ENCODE measurements at places on chromosomes 5 and 9. TPM values are rescaled to one million over a fixed set of nuclear protein-coding genes. Genes with fewer than 3 reads are reported as not detected.
A peak's percentile ranks its signal among the peaks of the same experiment; 100 is the strongest.

DNA sequence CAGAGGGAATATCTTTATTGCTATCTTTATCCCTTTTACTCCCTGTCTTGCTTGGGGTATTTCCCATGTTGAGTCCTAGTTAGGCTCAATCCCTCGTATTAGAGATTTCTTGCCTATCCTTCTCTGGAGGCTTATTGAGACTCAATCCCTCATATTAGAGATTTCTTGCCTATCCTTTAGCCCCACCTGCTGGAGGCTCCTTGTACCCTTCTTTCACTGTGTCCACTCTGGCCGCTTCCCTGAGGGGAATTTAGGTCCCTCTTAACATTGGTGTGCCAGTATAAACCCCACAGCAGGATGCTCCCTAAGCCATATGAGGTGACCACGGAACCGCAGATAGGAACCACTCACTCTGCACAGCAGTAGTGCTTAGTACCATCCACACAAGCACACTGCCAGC, 110.7 kb upstream of the MAMDC2 start:
- DNase-seq = no peak
- H3K4me1 ChIP-seq = no peaks in the 10 kb centered on the region
- no peak overlapping the region for H3K4me3 ChIP-seq

GRCh38 chr9:87763286-87763685, 37.4 kb downstream of the CTSL start:
- H3K4me1 ChIP-seq = no peaks in the 10 kb centered on the region
- H3K27ac ChIP-seq = no peak overlapping the region
- H3K4me3 ChIP-seq = no peak overlapping the region
- no peaks in the 10 kb centered on the region for H3K36me3 ChIP-seq

Gene TEX48
- not detected for total RNA-seq

DNA sequence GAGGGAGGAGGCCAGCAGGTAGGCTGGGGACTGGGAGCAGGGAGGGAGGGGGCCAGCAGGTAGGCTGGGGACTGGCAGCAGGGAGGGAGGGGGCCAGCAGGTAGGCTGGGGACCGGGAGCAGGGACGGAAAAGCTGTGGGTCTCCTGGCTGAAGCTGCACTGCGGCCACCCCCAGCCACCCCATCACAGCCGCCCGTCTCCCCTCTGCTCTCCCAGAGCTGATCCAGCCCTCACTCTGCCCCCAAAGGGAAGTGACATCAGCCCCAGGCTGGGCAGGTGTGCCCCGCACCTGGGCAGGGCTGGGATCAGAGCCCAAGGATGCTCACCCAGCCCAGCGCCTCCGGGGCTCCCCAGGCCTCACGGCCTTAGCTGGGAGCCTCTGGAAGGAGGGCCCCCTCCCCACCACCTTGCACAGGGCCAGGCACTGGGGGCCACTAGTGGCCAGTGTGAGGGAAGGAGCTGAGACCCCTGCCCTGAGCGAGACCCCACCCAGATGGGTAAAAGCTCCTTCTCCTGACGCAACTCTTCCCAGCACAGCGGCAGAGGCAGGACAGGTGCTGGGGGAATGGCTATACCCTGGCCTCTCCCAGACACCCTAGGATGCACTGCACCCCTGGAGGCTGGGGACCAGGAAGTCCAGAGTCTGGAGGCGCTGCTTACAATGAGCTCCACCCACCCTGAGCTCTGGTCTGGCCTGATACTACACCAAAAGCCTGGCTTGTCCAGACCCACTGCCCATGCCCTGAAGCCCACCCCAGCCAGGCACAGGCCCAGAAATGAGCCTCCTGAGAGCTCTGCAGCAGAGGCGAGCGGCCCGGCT, 11.6 kb downstream of the AGPAT2 start:
- H3K4me1 ChIP-seq = peaks cover 10% of the 10 kb centered on the region
- H3K36me3 ChIP-seq = no peaks in the 10 kb centered on the region
- no peak overlapping the region for H3K4me3 ChIP-seq
- H3K27ac ChIP-seq = no peak overlapping the region
- H3K27me3 ChIP-seq = no peaks in the 10 kb centered on the region

Gene SLC9A3
- total RNA-seq = 5.3 TPM

DNA sequence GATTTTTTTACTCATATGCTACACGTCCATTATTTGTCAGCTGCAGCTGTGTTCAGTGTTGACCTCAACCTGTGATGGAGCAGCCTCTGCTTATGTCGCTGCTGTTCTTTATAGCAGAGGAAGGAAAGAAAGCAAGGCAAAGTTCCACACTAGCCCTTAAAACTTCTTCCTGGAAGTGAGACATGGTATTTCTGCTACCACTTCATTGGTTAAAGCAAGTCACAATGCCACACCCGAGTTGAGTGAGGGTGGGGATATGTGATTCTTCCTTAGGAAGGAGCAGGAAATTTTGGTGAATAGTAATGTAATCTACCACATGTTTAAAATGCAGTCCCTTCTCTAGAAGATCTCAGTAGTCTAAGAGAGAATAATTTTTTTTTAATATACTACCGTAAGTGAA, 224.8 kb upstream of the DMRT1 start:
- H3K27me3 ChIP-seq = no peaks in the 10 kb centered on the region
- H3K27ac ChIP-seq = no peak overlapping the region
- H3K36me3 ChIP-seq = no peaks in the 10 kb centered on the region
- no peak overlapping the region for H3K4me3 ChIP-seq

- H3K36me3 ChIP-seq = no peaks in the 10 kb centered on the region
- H3K4me3 ChIP-seq = no peak overlapping the region
- H3K27me3 ChIP-seq = no peaks in the 10 kb centered on the region
- no peak for DNase-seq
- H3K4me1 ChIP-seq = no peaks in the 10 kb centered on the region
Observed at GRCh38 chr5:39270225-39270848, 51.0 kb upstream of the FYB1 start.

- no peaks in the 10 kb centered on the region for H3K36me3 ChIP-seq
- no peak for DNase-seq
- no peak overlapping the region for H3K4me3 ChIP-seq
Observed at GRCh38 chr9:2411459-2412215, 209.9 kb upstream of the VLDLR start.

Gene KDM4C
- total RNA-seq = 18.1 TPM

- H3K36me3 ChIP-seq = no peaks in the 10 kb centered on the region
- no peaks in the 10 kb centered on the region for H3K27me3 ChIP-seq
- no peak overlapping the region for H3K27ac ChIP-seq
- no peaks in the 10 kb centered on the region for H3K4me1 ChIP-seq
- DNase-seq = no peak
Observed at GRCh38 chr9:113631137-113631765, 167.7 kb downstream of the RGS3 start.

Gene LIFR
- 120 TPM for total RNA-seq

DNA sequence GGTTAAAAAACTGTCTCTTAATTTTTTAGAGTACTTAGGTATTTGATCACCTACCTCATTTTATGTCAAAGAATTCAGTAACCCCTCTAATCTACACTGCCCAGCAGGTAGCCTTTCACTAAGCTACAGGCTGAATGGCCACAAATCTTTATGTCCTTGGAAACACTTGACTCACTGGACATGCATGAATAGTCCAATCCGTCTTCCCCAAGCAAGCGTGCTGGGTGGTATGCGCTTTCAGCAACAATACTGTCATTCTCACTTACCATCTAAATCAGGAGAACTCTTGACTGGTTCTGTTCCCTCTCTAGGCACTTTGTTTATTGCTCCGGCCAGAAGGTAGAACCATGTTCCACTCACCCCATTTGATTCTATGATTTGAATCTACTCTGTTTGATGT, 73.1 kb downstream of the TRPM3 start:
- no peak overlapping the region for H3K27ac ChIP-seq
- DNase-seq = no peak
- H3K4me3 ChIP-seq = no peak overlapping the region
- H3K27me3 ChIP-seq = no peaks in the 10 kb centered on the region
- H3K4me1 ChIP-seq = peaks cover 3% of the 10 kb centered on the region

DNA sequence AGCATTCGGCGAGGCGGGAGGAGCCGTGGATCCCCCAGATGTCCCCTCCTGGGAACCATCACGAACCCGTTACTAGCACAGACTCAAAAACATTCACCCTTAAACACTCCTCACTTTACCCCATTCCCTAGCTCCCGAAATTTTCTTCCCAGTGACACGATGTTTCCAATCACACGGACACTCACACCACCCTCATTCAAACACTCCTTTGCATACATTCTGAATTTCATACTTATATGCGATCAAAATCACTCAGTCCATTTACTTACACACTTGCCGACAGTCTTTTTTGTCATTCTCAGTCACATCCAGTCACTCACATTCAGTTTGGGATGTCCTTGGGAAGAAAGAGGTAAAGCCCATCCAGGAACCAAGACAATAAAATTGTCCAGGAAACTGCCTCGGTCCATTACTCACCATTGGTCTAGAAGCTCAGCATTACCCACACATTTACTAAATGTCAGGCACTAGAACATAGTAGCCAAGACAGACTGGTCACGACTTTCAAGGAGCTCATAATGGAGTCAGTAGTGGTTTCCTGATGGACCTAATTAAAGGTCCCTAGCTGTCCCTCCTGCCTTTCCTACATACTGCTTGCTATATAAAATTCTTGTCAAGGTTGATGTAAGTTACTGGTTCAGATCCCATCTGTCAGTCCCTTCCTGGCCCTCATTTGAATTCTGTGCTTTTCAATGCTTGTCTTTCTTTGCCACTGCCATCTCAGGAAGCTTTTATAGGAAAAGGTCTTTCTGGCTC, 574 bp downstream of the SLC35A4 start:
- peak overlapping the region; percentile 96 for H3K27ac ChIP-seq
- no peaks in the 10 kb centered on the region for H3K36me3 ChIP-seq
- H3K4me3 ChIP-seq = peak overlapping the region; percentile 63
- no peaks in the 10 kb centered on the region for H3K27me3 ChIP-seq

- H3K27ac ChIP-seq = no peak overlapping the region
- H3K36me3 ChIP-seq = no peaks in the 10 kb centered on the region
- DNase-seq = no peak
- H3K4me1 ChIP-seq = no peaks in the 10 kb centered on the region
- H3K27me3 ChIP-seq = no peaks in the 10 kb centered on the region
Observed at GRCh38 chr9:8946461-8946860, 1146.9 kb upstream of the DMAC1 start.

GRCh38 chr9:70073193-70073592, 29.5 kb downstream of the MAMDC2 start:
- DNase-seq = no peak
- no peaks in the 10 kb centered on the region for H3K27me3 ChIP-seq
- H3K4me3 ChIP-seq = no peak overlapping the region
- H3K27ac ChIP-seq = peak overlapping the region; percentile 13

Gene NANS
- total RNA-seq = 160 TPM

- DNase-seq = no peak
- no peak overlapping the region for H3K4me3 ChIP-seq
- no peaks in the 10 kb centered on the region for H3K4me1 ChIP-seq
- no peaks in the 10 kb centered on the region for H3K36me3 ChIP-seq
- H3K27ac ChIP-seq = no peak overlapping the region
Observed at GRCh38 chr5:44884036-44884435, 75.3 kb downstream of the MRPS30 start.

- no peak for DNase-seq
- H3K27me3 ChIP-seq = no peaks in the 10 kb centered on the region
- H3K36me3 ChIP-seq = no peaks in the 10 kb centered on the region
- no peaks in the 10 kb centered on the region for H3K4me1 ChIP-seq
- no peak overlapping the region for H3K4me3 ChIP-seq
Observed at GRCh38 chr5:74231697-74232096, 408.8 kb downstream of the ENC1 start.

DNA sequence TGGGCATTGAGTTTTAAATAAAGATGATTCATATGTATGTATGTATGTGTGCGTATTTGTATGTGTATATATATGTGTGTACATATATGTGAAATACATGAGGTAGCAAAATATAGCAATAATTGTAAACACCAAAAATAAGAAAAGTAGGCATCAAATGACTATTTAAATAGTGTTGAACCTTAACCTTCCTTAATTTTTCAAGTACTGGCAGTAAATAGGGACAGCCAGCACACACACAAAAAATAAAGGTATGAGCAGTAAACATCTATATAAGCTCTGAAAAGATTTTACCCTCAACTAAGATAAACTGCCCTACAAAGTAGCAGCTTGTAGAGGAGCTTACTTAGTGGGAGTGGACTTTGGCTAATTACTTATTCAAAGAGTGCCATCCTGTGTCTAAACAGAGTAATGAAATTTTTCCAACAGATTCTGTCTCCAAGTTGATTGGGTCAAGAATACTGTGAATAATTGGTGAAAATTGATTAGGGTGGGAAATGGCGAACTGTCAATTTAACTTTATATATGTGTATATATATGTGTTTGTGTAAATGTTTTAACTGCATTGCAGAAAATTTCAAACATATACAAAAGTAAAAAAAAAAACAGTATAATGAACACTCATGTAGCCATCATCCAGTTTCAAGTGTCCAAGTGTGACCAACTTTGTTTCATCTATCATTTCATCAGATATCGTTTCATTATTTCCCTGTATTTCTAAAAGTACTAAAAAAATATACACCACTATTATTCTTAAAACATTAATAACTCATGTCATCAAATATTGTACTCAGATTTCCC, 2.0 kb upstream of the ADAMTS6 start:
- peak overlapping the region; percentile 44 for H3K4me3 ChIP-seq
- no peaks in the 10 kb centered on the region for H3K36me3 ChIP-seq
- H3K27ac ChIP-seq = peak overlapping the region; percentile 87
- DNase-seq = no peak
- H3K27me3 ChIP-seq = no peaks in the 10 kb centered on the region

DNA sequence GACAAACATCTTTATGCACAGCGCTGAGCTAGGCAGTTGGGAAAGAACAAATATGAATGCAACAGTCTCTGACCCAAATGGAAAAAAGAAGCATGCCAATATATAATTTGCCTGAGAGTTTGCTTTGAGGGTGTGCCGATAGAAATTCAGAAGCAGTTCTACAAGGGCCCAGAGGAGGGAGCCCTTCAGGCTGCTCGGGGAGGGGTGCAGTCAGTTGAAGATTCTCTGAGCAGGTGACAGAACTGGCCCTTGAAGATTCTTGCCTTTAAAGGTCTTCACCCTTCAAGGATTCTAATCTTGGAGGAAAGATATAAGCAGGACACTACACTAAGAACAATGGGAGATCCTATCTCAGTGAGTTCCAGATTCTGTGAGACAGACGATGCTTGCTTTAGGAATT, 3.7 kb upstream of the PAPPA start:
- H3K4me1 ChIP-seq = no peaks in the 10 kb centered on the region
- peaks cover 5% of the 10 kb centered on the region for H3K27me3 ChIP-seq
- H3K4me3 ChIP-seq = no peak overlapping the region
- H3K27ac ChIP-seq = no peak overlapping the region

Gene DDX4
- 34.9 TPM for total RNA-seq

Gene SEMA5A
- total RNA-seq = 21.7 TPM

GRCh38 chr9:34716711-34717110, 6.8 kb upstream of the CCL21 start:
- no peak for DNase-seq
- H3K4me3 ChIP-seq = no peak overlapping the region
- H3K27ac ChIP-seq = no peak overlapping the region
- no peaks in the 10 kb centered on the region for H3K27me3 ChIP-seq
- no peaks in the 10 kb centered on the region for H3K36me3 ChIP-seq
- H3K4me1 ChIP-seq = no peaks in the 10 kb centered on the region

All from prostate gland (tissue), 2 donors.